Stimulated activated CD8-positive, alpha-beta memory T cell treated with anti-CD3 and anti-CD28 coated beads, Interleukin-12 subunit alpha, Interleukin-12 subunit beta, amount 100 ng/mL, for 4 hours (primary cell): ENCODE measurements at places on chromosomes 12 and 14.

GRCh38 chr12:64028541-64028940, 184.0 kb downstream of the SRGAP1 start:
- no peak for DNase-seq

GRCh38 chr12:97960741-97961608, 498.4 kb downstream of the RMST start:
- no peak for DNase-seq

GRCh38 chr14:94368956-94369355, 19.4 kb downstream of the SERPINA1 start:
- DNase-seq, result no peak

- no peak for DNase-seq
Measured at GRCh38 chr12:67318786-67319185, 49.6 kb downstream of the CAND1 start.

DNA sequence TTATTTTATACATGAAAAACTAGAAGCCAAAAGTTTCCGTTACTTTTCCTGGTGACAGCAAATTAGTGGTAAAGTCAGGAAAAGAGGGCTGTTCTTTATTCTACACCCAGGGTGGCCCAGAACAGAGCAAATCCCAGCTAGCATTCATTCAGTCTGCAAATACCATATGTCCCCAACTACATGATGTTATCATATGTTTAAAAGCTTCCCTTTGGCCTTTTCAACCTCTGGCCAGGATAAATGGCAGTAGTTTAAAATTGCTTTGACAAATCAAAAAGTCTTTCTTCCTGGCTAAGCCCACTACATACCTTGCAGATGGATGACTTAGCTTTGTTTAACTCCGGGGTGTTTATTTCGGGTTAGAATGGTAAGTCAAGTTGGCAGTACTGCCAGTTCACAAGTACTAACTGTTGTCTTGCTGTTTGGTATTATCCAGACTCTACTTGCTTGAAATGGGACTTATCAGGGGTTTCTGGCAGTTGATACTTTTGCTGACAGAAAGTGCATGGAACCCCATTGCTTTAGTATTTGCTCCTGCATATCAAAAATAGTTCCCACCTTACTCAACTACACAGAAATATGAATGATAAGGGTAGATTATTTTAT, 69.7 kb downstream of the PKP2 start:
- no peak for DNase-seq

- DNase-seq, result no peak
Measured at GRCh38 chr12:6605421-6606330, 1.5 kb downstream of the CHD4 start.

DNA sequence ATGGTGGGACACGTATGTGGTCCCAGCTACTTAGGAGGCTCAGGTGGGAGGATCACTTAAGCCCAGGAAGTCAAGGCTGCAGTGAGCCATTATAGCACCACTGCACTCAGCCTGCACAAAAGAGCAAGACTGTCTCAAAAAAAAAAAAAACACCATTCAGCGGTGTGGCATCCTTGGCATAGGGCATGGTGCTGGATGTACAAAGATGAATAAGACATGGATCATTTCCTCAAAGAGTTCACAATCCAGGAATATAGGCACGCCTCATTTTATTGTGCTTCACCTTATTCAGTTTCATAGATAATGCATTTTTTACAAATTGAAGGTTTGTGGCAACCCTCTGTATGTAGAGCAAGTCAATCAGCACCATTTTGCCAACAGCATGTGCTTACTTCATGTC, 6.4 kb downstream of the CINP start:
- no peak for DNase-seq

DNA sequence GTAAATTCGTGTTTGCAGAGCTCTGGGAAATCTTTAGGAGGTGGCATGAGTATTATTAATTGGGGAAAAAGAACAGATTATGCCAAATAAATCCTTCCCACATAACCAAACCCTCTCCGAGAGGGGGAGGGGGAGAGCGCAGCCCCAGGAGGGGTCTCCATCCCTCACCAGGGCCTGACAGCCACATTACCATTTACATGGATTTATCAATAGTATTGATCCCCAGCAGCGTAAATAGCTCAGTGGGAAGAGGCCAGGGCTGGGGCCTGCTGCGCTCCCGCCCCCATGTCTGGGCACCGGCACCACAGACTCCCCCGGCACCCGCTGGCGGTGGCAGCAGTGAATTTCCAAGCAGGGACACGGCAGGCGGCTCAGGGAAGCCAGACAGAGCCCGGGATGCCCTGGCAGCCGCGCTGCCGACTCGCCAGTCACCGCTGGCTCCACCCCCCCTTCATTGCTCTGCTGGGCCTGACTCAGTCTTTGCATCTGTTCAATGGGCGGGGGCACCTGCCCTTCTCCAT, 2.4 kb downstream of the NCOR2 start:
- no peak for DNase-seq

- DNase-seq, result no peak
Measured at GRCh38 chr12:6824085-6824775, 2.6 kb downstream of the GPR162 start.

- DNase-seq, result no peak
Measured at GRCh38 chr12:57816855-57817151, 1.7 kb downstream of the AVIL start.

GRCh38 chr12:58919231-58920101, 838 bp downstream of the LRIG3 start:
- DNase-seq, result no peak

DNA sequence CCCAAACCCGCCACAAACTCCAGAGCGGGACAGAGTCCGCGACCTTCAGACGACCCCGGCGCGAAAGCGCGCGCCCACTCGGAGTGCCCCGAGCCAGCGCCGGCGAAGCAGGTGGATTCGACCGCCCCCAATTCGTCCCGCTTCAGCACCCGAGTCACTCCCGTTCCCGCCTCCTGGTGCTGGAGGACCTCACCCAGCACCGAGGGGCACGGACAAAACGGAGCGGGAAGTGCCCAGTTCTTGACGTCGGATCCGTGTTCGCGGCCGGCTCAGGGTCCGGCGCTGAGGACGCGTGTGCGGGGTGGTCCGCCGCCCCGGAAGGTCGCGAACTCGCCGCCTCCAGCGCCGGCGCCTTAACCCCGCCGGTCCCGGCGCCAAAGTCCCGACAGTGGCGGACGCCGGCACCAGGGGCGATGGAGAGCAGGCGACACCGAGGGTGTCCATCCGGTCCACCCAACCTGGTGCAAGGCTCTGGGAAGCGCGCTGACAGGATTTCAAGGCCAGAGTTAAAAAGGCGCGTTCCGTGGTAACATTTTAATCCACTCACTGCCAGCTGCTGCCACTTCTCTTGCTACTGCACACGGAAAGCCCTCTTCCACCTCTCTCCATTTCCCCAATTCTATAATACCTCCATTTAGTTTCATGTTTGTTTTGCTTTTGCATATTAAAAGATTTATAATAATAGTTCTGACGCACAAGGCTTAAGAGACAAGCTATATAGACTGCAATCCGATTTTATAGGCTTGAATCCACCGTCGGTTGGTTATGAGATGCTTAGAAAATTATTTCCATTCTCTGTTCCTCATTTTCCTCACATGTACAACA, 240.0 kb upstream of the CPNE8 start:
- no peak for DNase-seq

DNA sequence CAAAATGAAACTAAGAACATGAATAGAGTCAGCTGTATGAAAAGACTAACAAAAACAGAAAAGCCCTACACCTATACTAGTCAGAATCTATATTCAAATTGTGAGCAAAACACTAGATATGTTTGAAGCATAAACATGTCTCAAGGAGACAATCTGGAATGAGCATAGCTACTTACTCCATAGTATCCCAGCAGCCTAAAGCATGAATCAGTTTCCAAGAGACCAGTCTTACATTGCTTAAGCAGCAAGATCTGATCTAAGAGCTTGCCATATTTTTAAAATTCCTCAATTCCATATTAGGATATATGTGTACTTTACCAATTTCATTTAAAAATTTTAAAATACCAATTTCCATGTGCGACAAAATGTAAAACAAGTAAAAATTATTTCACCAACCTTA, 7.7 kb downstream of the CAPS2 start:
- DNase-seq, result no peak

DNA sequence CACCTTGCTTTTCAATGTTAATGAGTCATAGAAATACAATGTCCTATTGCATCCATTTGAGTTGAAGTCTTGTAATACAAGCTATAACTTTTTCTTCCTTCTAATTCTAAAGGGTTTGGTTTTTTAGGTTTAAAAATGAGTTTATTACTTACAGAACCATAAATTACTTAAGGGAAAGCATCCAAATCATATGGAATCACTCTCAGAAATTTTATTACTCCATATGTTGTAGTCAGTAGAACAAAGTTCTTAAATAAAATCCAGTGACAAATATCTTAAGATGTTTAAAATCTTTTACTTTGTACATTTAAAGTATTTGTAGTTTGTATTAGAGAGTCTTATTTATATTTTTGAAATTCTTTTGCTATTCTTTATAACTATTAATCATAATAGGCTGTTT, 253.2 kb downstream of the IPO8 start:
- no peak for DNase-seq

DNA sequence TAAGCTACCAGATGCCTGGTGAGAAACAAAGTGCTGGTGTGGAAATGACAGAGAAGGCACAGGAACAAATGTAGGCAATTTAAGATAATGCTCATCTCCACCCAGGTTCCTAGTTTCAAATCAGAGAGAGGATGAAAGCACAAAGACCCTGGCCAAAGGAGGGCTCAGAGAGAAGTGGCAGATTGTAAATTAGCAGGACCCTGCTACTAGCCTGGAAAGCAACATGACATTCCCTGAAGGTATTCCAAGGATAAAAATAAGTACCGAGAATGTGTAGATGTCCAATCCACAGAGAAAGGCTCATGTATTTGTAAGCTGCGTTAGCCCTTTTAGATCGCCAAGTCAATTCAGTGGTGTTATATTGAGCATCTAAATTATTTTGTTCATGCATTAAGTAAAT, 324.0 kb downstream of the TMEM117 start:
- no peak for DNase-seq

GRCh38 chr12:116538076-116538591, 21.0 kb upstream of the MAP1LC3B2 start:
- DNase-seq, result no peak

DNA sequence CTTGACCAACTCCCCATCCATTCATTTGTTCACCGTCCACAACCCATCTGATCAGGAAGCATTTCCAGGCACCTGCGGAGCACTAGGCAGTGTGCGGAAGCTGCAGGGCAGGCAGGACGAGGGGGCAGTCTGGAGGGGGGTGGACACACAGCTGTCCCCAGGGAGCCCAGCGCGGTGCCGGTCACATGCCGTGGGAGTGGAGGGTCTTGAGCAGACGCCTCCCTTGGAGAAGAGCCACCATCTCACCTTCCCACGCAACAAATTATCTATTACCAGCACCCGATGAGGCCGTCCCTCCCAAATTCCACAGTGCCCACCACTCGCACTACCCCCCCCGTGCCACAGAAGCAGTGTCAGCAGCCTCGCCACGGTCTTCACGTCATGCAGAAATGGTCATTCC, 10.8 kb downstream of the DLK1 start:
- DNase-seq, result no peak

- no peak for DNase-seq
Measured at GRCh38 chr12:98741556-98742265, 96.6 kb downstream of the APAF1 start.

GRCh38 chr12:56886319-56886718, 47.9 kb downstream of the SDR9C7 start:
- DNase-seq, result no peak

DNA sequence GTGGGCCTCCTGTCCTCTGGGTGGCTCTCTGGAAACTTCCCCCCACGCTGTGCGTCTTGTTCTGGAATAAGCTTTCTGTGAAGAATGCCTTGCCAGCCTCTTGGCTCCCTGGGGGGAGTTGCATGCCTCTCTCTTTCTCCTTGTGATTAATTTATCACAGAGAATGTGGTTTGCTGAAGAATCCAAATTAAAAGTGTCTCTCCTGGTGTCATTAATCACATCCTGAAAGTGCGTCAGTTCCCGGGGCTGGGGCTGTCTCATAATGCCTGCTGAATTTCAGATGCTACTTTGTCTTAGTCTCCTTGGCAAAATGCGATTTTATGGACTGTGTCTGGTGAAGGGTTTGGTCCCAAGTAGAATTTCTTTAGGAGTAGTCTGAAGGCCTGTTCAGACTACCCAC, 787.7 kb upstream of the TMEM132C start:
- no peak for DNase-seq

GRCh38 chr12:127463237-127463636, 803.7 kb upstream of the TMEM132C start:
- no peak for DNase-seq

DNA sequence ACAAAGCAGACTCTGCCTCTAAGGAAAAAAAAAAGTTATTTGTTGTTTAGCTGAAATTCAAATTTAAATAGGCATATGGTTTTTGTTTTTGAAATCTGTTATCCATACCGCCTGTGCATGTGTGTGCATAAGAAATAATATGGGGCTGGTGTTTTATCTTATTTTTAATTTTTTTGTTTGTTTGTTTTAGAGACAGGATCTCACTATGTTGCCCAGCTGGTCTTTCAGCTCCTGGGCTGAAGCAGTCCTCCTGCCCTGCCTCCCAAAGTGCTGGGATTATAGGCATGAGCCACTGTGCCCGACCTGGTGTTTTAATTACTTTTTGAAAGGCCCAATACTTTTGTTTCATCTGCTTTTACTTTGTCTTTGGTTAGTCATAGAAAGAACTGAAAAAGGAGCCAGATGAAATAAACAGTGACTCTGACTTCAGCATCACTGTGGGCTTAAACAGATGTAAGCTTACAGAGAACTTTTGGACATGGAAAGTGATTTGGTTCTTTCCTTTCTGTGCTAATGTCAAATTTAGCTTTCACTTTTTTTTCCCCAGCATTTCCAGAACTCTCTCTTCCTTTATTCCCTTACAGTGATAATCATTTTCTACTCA, 37.2 kb downstream of the SUPT16H start:
- no peak for DNase-seq

GRCh38 chr14:101897326-101897725, 67.0 kb upstream of the DYNC1H1 start:
- DNase-seq, result no peak

GRCh38 chr12:60191676-60192359, 596.0 kb downstream of the SLC16A7 start:
- no peak for DNase-seq

GRCh38 chr12:120399531-120399930, 30.6 kb upstream of the MSI1 start:
- no peak for DNase-seq

DNA sequence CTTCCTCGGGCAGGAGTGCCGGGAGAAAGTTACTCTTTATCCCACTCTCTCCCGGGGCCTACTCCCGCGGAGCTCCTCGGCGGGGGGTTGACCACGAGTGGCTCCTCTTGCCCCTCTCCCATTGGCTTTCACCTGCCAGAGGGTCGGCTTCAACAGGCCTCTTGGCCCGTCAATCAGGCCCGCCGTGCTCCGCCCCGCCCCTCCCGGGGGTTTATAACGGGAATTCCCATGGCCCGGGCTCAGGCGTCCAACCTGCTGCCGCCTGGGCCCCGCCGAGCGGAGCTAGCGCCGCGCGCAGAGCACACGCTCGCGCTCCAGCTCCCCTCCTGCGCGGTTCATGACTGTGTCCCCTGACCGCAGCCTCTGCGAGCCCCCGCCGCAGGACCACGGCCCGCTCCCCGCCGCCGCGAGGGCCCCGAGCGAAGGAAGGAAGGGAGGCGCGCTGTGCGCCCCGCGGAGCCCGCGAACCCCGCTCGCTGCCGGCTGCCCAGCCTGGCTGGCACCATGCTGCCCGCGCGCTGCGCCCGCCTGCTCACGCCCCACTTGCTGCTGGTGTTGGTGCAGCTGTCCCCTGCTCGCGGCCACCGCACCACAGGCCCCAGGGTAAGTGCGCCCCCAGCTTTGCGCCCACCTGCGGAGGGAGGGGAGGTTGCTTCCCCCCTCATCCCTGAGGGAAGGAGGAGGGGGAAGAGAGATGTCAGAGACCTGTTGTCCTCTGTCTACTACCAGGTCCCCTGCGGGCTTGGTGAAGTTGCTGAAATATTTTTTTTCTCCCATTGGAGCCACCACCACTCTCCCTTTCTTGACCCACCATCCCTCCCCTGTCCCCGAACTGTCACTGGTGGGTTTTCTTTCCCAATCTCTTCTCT, at the start of gene SMOC1:
Gene SMOC1 (plus strand): TSS at position 242 of the 869 bp plus-strand sequence. CDS start 263 bp downstream, at position 505.
- no peak for DNase-seq
